ENCODE measurements at places on chromosomes 2 and 18.

GRCh38 chr2:56985609-56986008 lies 801.8 kb downstream of the CCDC85A start:
- DNase-seq = no peak

DNA sequence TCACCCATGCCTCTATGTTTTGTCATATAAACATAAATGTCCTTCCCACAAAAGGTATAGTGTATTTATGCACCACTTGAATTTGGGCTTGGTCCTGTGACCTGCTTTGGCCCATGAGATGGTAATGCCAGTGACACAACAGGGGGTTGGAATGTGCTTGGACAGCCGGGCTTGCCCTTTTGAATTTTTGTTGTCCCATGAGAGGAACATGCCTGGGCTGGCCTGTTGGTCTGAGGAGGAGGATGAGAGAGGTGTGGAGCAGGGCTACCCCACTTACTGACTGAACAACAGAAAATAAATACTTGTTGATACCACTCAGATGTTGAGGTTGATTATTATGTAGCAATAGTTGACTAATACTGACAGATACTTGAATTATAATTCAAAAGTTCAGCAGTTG lies 63.2 kb upstream of the TCF4 start:
- no peak for DNase-seq

- no peak for DNase-seq
Measured at GRCh38 chr2:37090019-37090477, 5.7 kb downstream of the GPATCH11 start.

DNA sequence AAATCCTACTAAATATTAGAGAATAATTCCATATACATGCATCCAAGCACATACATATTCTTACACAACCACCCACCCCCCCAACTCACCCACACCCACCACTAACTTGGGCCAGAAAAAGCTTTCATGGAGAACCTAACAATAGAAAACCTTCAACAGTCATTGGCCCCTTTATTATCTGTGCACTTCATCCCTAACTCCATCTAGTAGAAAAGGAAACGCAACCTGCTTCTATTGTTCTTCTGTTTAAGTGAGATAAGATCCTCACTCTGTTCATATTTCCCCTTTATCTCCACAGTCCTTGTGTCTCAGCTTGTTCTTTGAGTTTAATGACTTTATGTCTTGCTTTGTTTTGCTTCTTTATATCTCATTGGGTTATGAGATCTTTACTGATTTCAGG lies 1740.2 kb upstream of the CELF4 start:
- no peak for DNase-seq

GRCh38 chr2:112897624-112897978 lies 13.4 kb upstream of the IL37 start:
- DNase-seq = no peak

DNA sequence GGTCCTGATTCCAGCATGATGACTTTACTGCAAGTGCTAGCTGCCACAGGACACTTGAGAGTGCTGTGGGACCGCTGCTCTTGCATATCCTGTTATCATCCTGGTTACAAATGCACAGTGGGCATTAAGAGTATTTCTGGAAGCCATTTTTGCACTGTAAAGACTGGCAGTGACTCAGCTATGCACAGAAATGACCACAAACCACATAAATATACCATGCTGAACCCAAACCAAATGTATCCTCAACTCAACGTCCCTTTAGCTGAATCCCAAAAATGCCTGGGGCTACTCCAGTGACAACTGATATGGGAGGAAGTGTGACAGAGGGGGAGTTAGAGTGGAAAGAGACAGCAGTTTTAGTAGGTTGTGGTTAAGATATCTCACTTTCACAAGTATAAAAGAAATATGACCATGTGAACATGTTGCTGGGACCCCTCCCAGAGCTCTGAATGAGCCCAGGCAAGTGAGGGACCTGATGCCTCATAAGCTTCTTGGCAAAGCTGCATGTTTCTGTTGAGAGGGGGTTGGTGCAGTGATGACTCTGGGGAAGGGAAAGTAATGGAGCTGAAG lies 37.3 kb downstream of the RHBDD1 start:
- DNase-seq = no peak

DNA sequence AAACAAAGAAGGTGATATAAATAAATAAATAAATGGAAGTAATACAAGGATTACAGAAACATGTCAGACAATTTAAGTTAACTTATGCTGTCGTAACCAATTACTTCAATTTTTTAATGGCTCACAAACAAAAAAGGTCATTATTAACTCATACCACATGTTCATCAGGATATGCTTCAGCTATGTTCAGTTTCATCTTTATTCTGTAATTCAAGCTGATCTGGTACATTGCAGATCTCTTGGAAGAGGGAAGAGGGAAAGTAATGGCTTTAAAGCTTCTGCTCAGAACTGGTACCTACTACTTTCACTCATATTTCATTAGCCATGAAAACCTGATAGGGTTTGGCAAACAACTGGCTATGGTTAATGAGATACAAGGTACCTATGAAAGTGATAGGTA lies 67.6 kb upstream of the ERBB4 start:
- no peak for DNase-seq

DNA sequence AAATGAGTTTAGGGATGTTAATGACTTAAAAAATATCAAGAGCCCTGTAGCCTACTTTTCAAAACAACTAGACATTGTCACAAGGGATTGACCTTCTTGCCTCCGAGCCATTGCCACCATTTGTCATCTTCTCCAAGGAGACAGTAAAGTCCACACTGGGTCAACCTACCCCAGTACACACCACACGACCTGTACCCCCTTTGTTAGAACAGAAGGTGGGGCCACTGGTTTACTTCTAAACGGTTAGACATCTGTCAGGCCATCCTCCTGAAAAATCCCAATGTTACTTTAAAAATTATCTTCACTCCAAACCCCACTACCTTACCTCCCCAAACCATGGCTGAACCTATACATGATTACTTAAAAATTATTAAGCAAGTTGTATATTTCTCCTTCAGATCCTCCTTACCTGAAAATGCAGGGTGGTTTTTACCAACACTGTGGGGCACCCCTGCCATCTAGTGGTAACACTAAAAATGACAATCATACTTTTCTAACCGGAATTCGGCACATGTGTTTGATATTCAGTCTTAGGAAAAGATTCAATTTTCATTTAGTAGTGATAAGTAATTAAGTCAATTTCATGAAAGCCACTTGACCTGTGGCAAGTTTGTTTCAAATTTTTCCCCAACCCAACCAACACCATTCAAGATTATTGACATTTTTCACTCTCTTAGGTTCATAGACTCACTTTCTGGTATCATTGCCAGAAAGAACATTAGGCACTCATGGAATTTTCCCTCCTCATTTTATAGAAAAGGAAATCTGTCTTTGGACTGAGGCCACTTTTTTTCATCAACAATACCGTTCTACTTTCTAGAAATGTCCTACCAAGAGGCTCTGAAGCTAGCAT lies 265.3 kb upstream of the PKDCC start:
- DNase-seq = no peak

- no peak for DNase-seq
Measured at GRCh38 chr2:4914551-4914950, 777.6 kb upstream of the SOX11 start.

GRCh38 chr2:85318222-85319074 lies 9.3 kb downstream of the TGOLN2 start:
- no peak for DNase-seq

DNA sequence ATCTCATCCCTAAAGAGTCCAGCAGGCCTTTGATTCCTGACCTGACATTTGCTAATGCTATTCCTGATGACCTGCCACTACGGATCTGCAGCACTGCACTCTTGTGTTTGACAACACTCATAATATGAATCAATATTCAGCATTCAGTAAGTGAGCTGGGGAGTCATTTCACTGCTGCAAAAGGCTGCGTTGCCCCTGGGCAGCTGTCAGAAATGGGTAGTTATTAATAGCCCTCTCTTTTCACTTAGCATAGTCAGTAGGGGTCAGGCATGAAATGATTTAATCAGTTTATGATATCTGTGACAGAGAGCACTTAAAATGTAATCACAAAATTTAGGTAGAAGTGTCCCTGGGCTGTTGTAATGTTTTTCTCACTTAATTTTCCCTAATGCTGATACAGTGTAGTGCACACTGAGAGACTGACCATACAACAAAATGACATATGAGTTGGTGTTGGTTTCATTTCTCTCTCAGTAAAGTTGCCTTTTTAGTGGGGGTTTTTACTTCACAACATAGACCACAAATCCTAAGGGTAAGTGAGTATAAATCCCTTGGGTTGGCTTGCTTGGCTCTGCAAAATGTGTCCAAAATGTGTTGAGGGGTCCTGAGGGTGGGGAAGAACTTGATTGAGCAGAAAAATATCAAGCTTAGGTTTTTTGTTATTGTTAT lies 184.8 kb downstream of the CAMKMT start:
- DNase-seq = no peak

GRCh38 chr18:60826346-60826745 lies 453.8 kb upstream of the MC4R start:
- DNase-seq = no peak

GRCh38 chr2:80300954-80301353 lies 3.6 kb downstream of the LRRTM1 start:
- DNase-seq = no peak

GRCh38 chr2:134333646-134334189 lies 79.8 kb downstream of the MGAT5 start:
- DNase-seq = no peak

DNA sequence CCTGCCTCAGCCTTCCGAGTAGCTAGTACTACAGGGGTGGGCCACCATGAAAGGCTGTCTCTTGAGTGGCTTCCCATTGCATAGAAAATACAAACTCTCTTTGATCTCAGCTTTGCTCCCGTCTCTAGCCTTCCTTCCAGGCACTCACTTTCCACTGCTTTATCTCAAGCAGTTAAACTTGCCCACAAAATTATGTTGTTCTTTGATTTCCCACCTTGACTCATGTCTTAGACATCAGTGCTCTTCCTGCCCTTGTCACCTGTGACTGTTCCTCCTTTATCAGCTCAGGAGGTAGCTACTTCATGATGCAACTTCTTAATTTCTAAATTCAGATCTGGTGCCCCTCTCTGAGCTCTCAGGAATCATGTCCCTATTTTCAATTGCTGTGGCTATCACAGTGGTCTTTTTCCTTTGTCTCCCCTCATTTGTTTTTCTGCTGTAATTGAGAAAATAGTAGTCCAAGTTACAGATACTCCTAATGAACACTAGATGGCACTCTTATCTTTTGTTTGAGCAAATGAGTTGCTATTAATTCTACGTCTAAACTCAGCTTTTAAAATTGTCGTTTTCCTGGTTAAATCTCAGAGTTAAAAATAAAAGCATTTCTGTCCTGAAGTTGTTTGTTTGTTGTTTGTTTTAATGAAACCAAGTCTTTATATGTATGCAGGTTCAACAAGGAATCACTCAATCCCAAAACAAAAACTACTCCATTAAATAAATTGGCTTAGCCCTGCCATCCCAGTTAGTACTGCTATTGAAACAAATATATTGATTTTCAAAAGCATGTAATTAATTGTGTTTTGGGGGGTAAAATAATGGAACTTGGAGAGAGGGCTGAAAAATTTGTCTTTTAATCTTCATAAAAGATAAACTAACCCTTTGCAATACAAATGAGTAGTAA lies 46.9 kb upstream of the GREB1L start:
- DNase-seq = no peak

DNA sequence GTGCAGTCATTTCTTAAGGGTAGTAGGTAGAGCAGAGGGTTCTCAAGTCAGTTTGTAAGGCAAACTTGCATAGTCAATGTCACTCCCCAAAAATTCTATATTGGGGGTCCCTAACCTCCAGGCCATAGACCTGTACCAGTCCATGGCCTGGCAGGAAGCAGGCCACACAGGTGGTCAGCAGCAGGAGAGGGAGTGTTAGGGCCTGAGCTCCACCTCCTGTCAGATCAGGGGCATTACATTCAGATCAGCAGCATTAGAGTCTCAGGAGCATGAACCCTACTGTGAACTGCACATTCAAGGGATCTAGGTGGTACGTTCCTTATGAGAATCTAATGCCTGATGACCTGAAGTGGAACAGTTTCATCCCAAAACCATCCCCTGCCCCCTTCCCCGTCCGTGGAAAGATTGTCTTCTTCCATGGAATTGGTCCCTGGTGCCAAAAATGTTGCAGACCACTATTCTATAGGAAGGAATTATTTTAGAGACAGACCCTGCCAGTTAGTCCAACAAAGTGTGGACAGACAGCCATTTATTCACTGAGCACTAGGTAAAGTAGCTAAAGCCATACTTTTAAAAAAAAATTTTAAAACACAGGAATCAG lies 6.7 kb downstream of the COA5 start:
- no peak for DNase-seq

- DNase-seq = no peak
Measured at GRCh38 chr18:58276789-58277739, 233.0 kb downstream of the NEDD4L start.

DNA sequence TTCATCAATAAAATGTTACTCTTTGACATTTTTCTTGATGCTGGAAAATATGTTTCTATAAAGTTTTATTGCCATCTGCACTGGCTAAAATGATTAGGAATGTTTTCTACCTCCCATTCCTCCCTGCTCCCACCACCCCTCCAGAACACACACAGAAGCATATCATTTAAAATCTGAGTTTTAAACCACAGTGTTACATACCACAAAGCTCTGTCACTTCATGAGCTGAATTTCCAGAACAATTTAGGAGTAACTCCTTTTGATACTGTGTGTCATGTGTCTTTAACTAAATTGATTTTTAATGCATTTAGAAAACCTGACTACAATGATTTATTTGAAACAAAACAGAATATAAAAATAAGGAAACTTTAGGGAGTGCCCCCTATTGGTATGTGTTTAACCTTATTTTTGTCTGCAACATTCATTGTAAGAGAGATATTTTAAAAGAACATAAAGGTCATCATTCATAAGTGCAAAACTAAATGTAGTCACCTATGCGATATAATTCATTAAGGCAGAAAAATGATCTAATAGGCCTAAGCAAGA lies 52.0 kb downstream of the FEZ2 start:
- DNase-seq = no peak

DNA sequence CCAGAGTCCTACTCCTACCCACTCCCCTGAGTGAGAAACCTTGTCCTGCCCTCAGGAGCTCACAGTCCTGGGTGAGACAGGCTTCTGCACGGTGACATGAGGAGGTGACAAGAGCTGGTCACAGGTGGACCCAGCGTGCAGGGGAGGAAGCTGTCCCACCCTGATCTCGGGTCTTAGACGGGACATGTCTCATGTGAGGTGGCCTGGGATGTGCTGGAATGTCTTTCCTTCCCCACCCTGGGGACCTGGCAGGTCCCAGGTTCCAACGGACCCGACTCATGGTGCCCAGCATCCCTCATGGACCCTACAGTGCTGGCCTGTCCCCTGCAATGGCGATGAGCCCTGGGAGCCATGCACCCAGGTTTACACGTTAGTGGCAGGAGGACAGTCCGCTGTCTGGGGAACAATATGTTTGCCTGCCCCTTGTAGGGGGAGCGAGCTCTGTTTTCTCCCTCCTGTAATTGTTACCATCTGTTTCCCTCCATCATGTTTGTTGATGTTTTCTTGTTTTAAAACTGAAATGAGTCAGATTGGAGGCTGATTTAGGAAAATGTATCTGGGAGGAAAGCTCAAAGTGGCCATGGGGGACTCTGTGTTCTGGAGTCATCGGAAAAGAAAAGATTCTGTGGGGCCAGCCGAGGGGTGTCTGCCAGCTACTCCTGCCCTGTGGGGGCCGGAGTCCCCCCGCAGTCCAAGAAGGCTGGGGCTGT lies 238.1 kb downstream of the KLHL29 start:
- DNase-seq = no peak

Data from anterior cingulate cortex (tissue), 58 donors.